ENCODE measurements at places on chromosomes 5 and 9.

GRCh38 chr5:53237876-53238275 is 128.3 kb upstream of the MOCS2 start:
- no peak for DNase-seq

GRCh38 chr5:98767581-98767980 is 5.9 kb upstream of the RGMB start:
- no peak for DNase-seq

DNA sequence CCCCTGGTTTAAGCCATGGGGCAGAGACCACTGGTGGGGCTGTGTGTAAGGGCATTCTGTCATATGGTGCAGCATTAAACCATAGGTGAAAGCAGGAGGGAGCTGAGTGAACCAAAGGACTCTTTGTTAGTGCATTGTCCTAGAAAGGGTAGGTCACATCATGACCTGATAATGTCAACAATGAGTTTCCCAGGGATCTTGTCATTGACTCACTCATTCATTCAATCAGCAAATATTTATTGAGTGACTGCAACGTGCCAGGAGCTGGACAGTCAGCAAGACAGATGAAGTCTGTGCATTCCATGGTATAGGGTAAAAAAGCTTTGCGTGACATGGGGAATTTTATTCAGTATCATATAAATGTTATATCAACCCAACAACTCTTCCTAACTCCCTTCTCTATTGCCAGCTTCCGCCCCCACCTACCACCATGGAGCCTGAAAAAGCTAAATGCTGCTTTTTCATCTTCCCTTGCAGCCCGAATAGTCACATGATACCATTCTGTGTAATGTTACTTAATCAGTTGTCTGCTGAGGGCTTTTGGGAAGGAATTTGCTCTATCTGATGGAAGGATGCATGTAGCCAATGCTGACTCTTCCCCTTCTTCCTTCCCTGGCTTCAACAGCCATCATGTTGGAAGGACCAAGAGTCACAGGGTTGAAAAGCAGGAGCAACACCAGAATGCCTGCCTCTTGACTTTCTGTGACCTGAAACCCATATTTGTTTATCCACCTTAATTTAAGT is 11.5 kb upstream of the OTULINL start:
- DNase-seq = no peak

GRCh38 chr9:70407081-70407503 is 7.4 kb downstream of the KLF9 start:
- DNase-seq = no peak

- DNase-seq = no peak
Measured at GRCh38 chr9:133977421-133978201, 14.5 kb downstream of the VAV2 start.

DNA sequence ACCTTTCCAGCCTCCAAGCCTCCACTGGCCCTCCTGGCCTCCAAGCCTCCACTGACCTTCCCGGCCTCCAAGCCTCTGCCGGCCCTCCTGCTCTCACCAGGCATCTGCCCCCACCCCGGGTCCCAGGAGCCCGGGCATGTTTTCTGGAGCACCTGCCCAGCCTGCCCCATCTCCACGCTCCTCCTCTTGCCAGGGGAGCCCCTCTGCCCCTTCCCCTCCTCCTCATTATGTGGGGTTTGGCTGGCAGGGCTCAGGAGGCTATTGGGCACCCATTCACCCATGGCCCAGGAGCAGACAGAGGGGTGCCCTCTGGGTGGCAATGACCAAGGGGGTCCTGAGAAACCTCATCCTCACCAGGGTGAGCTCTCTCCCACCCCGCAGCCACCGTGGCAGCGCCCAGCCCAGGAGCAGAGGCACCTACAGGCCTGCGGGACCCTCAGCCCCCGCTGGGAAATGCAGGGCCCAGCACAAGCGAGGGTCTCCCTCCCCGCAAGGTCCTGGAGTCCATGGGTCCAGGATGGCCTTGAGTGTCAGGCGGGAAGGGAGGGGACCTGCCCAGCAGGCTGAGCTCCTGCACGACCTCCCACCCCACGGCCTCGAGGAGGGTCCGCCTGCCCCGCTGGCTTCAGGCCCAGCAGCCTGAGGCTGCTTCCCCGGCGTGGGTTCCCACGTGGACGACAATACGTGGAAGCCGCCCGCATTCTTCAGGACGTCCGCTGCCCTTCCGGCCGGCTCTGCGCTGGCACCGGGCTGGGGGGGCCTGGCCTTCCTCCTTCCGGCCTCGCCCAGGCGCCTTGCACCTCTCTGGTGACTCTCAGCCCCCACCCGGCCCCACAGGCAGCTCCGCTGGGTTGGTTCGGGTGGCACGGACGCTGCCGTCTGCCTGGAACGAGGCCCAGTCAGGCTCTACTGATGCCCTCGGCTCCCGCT is 51.4 kb upstream of the NRARP start:
- DNase-seq = no peak

DNA sequence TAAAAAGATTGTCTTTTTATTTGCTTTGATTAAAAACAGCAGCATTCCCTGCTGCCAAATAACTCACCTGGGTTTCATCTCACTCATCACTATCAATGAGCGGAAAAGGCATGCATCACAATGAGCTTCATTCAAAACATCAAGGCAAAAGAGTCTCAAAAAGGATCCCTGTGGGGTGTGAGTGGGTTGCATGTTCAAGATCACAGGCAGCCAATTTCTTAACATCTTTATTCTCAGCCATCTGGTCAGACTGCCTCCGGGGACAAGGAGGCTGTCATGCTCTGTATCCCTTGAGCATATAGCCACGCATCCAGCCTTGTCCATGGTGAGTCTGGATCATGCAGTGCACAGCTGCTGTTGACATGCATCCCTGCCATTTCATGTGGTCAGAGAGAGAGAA is 117.1 kb downstream of the ICE1 start:
- no peak for DNase-seq

- DNase-seq = no peak
Measured at GRCh38 chr9:81522716-81523551, 166.4 kb downstream of the TLE1 start.

GRCh38 chr9:91896513-91897121 is 53.4 kb downstream of the ROR2 start:
- DNase-seq = no peak

DNA sequence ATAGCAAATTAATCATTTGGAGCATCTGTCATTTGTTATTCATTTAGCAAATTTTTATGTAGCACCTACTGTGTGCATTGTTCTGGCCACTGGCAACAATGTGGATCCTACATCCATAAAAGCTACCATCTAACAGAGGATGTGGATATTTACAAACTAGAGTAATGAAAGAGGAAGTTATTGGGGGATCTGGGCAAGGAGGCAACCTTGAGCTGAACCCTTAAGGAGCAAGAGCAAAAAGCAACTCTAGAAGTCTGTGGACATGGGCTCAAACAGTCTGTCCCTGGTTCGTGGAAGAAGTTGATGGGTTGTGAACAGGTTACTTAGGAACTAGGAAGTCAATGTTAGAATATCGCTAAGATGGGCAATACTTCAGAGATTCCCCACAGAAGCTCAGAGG is 259.9 kb downstream of the SYK start:
- DNase-seq = no peak

DNA sequence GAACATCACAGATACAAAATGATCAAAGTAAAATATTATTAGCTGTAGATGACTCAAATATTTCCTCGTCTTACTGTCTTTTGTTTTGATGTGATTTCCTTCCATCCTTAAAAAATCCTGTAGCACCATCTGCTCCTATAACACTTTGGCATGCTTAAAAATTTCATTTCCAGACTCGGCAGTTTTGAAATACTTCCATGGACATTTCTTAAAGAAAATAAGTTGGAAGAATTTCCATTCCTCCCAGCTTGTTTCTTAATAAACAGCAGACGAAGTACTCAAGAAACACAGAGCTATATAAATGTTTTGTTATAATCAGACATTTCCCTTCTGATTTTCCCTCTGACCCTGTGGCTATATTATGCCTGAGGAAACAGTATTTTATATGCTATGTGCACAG is 41.2 kb upstream of the SVEP1 start:
- no peak for DNase-seq
